Anterior cingulate cortex (tissue), 58 donors: ENCODE measurements at places on chromosomes 16 and 17.

GRCh38 chr16:72122916-72123315, 29.3 kb downstream of the DHX38 start:
- no peak for DNase-seq

- no peak for DNase-seq
Observed at GRCh38 chr16:71467810-71468209, 5.8 kb upstream of the ZNF23 start.

DNA sequence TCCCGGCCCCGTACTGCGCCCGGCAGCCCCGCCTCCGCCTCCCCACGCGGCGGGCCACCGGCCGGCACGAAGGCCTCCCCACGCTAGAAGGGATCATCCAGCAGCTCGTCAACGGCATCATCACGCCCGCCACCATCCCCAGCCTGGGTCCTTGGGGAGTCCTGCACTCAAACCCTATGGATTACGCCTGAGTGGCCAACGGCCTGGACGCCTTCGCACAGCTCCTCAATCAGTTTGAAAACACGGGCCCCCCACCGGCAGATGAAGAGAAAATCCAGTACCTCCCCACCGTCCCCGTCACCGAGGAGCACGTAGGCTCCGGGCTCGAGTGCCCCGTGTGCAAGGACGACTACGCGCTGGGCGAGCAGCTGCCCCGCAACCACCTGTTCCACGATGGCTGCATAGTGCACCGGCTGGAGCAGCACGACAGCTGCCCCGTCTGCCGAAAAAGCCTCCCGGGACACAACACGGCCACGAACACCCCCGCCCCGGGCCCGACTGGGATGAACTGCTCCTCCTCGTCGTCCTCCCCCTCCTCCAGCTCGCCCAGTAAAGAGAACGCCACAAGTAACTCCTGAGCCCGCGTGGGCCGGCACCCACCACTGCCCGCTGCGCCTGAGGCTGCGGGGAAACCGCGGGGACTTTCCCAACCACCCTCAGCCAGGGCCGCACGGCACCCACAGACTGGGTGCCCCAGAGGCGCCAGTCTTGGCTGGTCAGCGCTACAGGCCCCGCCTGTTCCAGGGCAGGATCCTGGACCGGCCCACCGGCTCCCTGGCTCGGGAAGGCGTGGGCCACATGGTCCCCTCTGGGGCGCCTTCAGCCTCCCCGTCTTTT, 39.0 kb upstream of the AKAP1 start:
- DNase-seq = no peak

GRCh38 chr16:89198417-89199240, 1.7 kb downstream of the SLC22A31 start:
- no peak for DNase-seq

DNA sequence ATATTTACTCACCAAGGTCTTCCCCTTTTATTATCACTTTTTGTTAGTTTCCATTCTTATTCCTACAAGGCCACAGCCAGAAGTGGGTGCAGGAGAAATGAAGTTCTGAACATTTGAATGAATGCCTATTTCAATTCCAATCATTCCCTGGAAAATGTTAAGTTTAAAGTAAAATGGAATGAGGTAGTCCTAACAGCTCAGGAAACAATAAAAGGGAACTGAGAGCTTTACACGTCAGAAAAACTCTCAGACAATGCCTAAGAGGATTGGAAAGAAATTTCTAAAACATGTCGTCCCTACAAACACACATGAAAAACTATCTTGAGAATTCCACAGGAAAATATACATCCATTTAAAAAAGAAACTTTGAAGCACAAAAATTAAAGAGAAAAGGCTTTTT, 238.8 kb downstream of the STX8 start:
- no peak for DNase-seq

GRCh38 chr16:28260193-28260592, 32.1 kb upstream of the SBK1 start:
- DNase-seq = no peak

- DNase-seq = no peak
Observed at GRCh38 chr17:65864394-65864793, 302.9 kb upstream of the AXIN2 start.

GRCh38 chr16:10297341-10298006, 88.4 kb upstream of the ATF7IP2 start:
- DNase-seq = no peak

- DNase-seq = no peak
Observed at GRCh38 chr17:58995247-58995940, 111.3 kb downstream of the TRIM37 start.

DNA sequence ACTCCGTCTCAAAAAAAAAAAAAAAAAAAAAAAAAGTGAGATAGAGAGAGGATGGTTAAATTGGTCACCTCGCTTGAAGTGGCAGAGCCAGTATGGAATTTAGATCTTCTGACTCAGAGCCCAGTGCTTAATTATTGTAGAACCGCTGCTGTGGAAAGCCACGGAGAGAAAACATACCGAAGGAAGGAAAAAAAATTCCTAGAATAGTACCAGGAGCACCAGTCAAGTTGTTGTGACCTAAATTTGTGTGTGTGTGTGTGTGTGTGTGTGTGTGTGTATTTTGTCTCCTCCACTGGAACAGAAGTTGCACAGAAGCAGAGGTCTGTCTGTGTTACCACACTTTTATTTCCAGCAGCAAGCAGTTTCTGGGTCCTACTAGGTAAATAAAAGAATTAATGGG, 10.6 kb upstream of the NUP85 start:
- no peak for DNase-seq

DNA sequence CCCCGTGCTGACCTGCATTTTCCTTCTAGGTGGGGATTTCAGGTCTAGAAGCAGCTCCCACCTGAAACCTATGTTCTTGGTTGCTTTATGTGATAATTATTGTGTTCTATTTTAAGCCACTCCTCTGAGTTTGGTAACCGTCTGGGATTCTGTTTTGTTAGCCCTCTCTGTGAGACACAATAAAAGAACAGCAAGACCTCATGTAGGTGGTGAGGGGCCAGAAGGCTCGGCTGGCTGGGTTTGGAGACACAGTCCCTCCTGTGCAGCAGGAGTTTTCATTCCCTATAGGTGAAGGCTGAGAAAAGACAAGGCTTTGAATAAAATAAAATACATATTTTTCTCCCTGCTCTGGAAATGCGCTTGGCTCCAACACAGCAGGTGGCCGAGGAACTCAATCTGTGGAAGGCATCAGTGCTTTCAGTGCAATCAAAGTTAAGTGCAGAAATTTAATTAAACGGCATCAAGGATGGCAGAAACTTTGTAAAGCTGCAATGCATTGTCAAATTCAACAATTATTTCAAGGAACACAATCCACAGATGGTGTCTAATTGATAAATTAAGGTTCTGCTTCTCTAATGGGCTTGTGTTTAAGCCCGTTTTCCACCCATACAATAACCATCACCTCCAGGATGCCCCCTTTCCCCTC, 107.8 kb downstream of the MSI2 start:
- DNase-seq = no peak

GRCh38 chr16:14409563-14409962, 220.5 kb downstream of the PARN start:
- DNase-seq = no peak

- DNase-seq = no peak
Observed at GRCh38 chr17:41212524-41213169, 13.8 kb upstream of the KRTAP9-2 start.

GRCh38 chr17:66353937-66354401, 51.6 kb downstream of the PRKCA start:
- no peak for DNase-seq

- no peak for DNase-seq
Observed at GRCh38 chr17:33494151-33494550, 201.1 kb upstream of the ASIC2 start.

DNA sequence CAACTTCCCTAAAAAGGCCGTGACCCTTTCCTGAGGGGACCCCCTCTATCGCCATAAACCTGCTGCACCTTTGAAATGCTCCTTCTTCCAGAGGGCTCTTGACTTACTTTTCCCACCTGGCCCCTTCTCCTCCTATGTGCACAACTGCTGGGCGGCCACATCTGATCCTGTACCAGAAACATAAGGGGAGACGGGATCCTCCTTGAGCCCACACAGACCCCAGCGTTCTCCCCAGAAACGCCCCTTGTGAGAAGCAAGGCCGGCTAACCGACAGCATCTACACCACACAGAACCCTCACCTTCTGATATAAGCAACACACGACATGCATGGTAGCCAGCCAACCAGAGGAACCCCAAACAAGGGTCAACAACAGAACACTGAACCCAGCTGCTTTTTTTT, 14.2 kb upstream of the MNT start:
- no peak for DNase-seq

- no peak for DNase-seq
Observed at GRCh38 chr17:36036235-36036634, 18.5 kb upstream of the CCL23 start.

DNA sequence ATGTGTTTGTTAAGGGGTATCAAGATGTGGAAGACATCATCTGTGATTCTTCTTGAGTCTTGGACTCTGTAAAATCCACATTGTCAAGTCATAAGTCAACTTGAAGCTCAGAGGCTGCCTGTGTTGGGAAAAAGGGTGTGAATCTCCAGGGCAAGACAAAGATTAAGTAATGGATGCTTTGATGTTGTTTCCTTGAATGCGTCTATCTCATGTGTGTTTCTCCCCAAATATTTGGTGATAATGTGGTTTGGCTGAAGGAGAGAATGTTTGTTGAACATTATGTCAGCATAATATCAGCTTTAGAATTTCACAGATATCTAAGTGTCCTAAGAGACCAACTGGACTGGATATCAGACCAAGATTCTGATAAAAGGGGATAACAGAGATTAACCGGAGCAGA, 24.1 kb upstream of the KCNJ16 start:
- no peak for DNase-seq

DNA sequence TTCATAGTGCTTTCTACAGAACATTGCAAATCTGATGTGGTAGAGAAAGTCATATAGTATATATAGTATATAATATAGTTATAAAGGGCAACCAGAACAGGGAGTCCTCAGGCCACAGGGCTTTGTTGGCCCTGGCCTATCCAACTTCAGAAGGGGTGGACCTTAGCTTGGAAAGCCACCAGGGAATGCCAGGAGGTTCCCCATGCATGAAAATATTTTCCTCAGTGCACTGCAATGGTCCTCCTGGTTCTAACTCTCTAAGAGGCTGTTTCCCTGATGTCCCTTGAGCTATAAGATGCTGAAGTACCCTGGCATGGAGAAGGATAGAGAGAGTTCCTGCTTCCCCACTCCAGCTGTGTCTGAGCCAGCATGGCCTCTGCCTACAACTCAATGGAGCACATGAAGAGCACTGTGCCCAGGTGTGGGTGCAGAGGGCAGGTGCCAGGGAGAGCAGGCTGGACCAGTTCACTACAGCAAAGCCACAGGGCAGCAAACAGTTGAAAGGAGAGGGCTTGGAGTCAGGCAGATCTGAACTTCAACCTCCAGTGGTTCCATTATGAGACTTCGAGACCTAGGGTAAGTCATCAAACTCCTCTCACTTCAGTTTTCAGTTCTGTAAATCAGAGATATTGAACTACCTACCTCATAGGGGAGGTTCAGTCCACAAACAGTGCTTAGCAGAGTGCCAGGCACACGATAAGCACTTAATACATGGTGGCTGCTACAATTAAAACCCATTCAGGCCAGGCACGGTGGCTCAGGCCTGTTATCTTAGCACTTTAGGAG, 183.1 kb downstream of the SALL1 start:
- DNase-seq = no peak

- DNase-seq = no peak
Observed at GRCh38 chr17:67610061-67610460, 107.7 kb upstream of the NOL11 start.

DNA sequence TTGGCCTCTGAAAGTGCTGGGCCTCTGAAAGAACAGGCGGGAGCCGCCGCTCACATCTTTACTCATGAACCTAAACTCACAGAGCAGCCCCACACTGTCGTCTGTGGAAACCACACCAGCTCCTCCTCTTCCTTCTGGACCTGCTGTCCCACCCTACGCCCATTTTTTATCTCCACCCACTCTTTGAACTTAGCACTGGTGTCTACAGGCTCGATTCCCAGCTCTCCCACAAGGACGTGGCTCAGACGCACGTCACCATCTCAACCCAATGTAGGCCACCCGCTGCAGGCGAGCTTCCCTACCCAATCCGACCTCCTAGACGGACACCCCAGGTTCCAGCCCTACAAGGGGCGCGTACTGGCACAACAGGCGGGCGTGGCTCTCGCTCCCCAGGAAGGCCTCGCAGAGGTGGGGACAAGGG, 62.2 kb downstream of the NXN start:
- DNase-seq = no peak

DNA sequence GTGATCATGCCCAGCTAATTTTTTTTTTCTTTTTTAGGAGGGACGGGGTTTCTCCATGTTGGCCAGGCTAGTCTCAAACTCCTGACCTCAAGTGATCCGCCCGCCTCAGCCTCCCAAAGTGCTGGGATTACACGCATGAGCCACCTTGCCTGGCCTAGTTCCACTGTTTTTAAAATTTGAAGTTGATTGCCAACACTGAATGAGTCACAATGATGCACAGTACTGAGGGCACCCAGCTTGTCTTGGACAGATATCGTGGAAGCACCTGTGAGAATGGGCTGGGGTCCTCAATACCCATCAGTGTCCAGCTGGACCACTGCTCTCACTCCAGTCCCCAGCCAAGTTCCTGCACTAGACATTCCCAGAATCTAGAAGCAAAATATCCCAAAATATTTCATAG, 2.5 kb downstream of the KNOP1 start:
- no peak for DNase-seq

DNA sequence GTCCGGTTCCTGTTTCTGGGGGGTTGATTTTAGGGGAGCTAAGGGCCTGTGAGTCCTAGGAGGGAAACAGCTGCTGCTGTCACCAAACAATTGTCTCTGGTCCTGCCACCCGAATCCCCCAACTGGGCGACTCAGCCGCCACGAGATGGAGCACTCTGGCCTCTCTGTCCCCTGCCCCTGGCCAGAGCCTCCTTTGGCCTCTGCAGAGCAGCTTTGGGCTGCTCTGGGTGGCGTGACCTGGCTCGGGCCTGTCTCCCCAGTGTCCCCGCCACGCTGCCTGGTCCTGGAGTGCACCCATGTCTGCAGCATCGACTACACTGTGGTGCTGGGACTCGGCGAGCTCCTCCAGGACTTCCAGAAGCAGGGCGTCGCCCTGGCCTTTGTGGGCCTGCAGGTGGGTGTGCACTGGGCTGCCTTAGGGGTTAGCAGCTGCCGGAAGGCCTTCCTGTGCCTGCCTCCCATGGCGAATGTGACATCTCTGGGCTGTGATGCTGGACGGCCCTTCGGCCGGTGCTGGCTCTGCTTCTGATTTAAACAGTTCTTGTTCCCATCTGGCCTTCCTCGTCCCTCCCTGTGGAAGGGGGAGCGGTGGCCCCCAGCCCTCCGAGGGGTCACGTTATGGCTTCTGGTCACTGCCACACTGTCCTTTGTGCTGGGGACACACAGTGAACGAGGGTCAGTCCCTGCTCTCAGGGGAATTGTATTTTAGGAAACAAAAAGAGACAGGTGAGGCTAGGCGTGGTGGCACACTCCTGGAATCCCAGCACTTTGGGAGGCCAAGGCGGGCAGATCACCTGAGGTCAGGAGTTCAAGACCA, 11.6 kb upstream of the RNF213 start:
- DNase-seq = no peak

- DNase-seq = no peak
Observed at GRCh38 chr16:87461466-87461991, 31.3 kb downstream of the ZCCHC14 start.
